CD4-positive, alpha-beta T cell treated with Interleukin-4 for 1 hour (primary cell): ENCODE measurements at places on chromosomes 5 and 9.
A peak's percentile ranks its signal among the peaks of the same experiment; 100 is the strongest.

- no peak for DNase-seq
Observed at GRCh38 chr5:143135832-143136551, 267.5 kb downstream of the NR3C1 start.

DNA sequence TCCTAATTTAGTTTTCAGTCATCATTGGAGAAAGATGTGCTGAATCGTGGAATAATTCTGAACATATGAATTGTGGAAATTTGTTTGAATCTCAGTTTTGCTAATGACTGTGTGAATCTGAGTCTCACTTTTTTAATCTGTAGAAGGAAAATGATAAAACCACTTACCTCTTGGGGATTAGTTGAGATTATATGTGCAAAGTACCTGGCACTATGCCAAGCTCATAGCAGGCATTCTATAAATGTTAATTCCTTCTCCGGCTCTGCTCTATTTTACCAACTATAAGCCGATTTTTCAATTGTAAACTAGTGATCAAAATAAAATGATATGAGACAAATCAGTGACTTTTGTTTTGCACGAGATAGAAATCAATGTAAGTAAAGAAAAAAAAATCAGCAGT is 290.8 kb downstream of the TRPM3 start:
- DNase-seq = no peak

DNA sequence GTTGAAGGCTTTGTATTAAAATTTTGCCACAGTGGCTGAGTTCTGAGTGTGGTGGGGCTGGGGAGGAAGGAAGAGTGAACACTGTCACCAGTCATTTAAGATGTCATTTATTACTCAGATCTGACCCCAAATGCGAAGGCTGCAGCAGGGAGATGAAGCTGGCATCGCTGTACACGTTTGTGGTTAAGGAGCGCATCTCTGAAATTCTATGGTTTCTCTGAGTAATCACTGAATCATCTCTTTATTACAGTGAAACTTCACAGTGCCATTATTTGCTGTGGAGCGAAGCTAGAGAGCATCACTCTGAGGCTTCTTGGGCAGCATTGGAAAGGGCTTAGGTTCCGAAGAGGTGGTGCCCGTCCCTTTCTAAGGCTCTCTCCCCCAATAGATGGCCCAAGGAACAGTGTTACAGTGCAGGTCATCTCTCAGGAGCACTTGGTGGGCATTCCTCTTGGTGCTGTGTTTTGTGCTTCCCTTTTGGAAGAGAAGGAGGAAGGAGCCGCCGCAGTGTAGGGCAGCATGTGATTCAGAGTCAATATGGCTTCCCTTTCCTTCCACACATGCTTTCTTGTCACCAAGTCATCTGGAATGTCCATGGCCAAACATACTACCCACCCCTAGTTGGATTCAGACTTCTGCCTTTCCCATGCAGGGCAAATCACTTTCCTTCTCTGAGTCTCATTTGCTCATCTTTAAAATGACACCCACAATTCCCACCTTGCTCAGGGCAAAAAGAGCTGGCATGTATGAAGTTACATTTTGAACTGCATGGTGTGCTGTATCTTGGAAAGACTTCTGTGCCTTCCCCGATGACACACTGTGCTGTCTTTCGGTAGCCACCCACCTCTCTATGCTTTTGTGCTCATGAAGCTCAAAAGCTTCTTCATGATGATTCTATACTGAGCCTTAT is 9.3 kb upstream of the TEX48 start:
- DNase-seq = peak; percentile 63

DNA sequence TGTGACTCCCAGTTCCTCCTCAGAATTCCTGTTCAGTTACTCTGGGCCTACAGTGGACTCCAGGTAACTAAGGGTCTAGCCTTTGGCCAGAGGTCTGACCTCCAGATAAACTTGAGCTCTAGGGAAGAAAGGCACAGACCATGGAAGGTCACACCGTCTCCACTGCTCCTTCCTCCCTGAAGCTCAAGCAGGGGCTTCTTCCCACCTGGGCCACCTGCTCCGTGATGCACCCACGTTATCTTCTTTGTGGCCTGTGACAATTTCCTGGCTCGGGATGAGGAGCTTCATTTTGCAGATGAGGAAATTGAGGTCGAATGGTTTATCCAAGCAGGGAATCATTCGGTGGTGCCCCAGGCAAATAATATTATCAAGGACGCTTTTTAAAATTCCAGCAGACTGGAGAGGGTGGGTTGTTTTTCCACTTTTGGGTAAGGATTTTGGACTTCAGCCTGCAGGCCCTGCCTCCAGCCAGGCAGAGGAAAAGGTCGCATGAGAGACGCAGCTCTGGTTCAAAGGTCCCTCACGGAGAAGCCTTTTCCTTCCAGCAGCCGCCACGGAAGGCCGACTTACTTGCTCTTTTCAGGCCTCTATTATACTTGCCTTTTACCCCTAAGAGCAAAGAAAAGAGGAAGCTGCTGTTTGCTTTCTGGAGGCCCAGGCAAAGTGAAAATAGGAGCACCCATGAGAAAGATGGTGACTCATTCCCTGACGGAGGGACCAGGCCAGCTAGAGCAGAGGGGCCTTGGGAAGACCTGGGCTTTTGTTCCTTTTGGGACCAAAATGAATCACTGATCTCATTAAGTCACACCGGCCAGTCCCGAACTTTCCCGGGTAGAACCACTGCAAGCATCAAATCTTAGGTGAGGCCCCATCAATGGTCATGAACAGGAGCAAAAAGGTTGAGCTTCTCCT is 22.8 kb upstream of the DUSP1 start:
- DNase-seq = peak; percentile 66

GRCh38 chr5:56143373-56143714 is 89.8 kb downstream of the ANKRD55 start:
- no peak for DNase-seq

GRCh38 chr5:67659288-67659687 is 462.7 kb upstream of the CD180 start:
- no peak for DNase-seq

- no peak for DNase-seq
Observed at GRCh38 chr9:4362281-4362680, 62.4 kb upstream of the GLIS3 start.

- DNase-seq = no peak
Observed at GRCh38 chr5:81552852-81553566, 159.1 kb upstream of the ACOT12 start.

GRCh38 chr9:114718801-114719221 is 36.8 kb upstream of the TEX48 start:
- DNase-seq = peak; percentile 77
